Prostate gland (tissue), 2 donors: ENCODE measurements at places on chromosomes 12 and 14.

GRCh38 chr12:132269271-132269968, 60.0 kb downstream of the GALNT9 start:
- no peak for DNase-seq

- no peak for DNase-seq
These were observed 19.0 kb upstream of the NUDT14 start for GRCh38 chr14:105200074-105200473.

GRCh38 chr14:106442857-106443256, 916.5 kb downstream of the TMEM121 start:
- DNase-seq, result no peak

DNA sequence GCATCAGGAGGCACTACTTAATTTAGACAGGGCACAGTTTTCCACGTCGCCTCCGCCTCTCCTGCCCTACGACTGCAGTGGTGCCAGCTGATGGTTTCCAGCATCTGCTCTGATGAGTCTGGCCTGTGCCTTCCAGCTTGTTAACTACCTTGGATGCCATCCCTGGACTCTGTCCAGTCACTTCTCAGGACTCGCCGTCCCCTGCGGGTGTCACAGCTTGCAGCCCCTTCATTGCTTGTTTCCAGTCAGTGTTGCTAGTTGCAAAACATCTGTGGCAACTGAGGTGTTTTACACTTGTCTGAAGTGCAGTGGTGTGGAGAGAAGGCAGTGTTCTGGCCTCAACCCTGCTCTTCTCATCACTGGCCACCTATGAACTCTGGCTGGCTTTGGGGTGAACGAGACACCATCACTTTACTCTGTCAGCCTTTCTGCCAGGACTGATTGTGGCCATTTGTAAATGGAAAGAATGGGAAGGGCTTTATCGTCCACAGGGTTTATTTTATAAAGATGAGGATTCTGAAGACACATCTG, 8.3 kb downstream of the ADGRD1 start:
- no peak for DNase-seq

DNA sequence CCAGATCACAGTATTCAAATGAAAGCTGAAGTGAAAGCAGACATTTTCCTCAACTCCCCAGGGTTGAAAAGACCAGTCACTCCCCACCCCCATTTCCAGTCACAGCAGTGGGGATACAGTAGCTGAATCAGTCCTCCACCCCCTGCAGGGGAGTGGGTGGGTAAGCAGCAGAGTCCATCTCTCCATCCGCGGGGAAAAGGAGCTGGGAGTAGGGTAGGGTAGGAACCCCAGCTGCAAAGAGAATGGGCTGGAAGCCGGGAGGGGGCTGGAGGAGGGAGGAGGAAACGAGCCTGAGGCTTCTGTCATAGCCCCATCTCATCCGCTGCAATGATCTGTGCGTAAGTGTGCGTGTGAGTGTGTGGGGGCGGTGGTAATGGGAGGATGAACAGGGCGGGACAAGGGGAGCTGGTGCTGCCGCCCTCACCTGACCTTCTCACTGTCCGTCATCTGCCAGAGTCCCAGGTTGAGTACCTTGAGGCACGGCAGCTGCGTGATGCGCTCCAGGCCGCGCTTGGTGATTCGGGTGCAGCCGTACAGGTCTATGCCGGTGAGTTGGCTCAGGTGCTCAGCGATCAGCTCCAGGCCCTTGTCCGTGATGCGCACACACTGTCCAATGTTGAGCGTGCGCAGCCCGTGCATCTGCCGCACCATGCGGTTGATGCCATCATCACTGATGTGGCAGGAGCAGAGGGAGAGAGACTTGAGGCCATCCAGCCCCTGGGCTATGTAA, 1.8 kb downstream of the FBXL14 start:
- no peak for DNase-seq

DNA sequence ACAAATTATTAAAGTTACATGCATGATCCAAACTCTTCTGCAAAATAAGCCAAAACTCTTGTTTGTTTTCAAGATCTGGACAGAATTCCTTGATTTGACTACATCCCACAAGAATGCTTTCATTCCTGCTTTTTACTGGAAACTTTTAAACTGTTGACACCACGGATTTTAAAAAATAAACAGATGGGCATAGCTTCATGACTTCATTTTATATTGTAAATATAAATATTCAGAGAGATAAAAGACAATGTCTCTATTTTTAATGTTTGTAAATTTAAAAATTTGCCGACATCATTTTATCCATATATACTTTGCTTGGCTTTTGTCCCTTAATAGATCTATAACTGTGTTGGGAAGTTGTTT, 134.3 kb upstream of the DCN start:
- no peak for DNase-seq

GRCh38 chr12:57717846-57718640, 20.5 kb downstream of the AGAP2 start:
- DNase-seq, result no peak

DNA sequence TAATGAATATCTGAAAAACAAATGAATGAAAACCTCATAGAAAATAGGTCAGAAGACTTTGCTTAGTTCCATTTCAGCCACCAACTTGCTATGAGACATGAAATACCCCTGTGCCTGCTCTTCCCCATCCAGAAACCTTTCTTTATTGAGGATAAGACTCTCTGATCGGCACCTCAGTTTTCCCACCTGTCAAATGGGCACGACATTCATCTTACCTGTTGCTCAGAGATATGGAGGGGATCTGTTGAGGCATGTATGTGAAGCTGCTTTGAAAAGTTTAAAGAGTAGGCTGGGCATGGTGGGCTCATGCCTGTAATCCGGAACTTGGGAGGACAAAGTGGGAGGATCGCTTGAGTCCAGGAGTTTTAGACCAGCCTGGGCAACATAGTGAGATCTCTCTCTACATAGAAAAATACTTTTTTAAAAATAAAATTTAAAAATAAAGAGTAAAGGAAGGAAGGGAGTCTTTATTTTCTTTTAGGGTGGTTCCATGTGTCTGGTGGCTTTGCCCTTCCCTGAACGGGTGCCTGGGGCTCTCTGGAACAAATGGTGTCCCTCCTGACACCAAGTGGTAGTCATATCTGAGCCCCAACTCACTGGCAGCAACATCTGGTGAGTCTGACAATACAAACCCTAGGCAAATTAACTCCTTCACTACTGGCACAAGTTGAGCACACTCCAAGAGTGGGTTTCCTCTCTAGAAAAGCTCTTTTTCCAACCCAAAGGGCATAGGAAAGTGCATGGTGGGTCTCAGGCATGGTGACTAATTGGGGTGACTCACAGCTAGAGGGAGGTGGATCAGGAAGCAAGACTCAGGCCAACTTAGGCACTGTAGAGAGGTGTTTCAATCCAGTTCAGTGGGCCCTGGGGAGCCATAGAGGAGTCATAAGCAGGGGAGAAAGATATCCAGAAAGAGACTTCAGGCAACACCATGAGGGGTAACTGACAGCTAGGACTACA, 42.1 kb downstream of the MAP1LC3B2 start:
- no peak for DNase-seq

DNA sequence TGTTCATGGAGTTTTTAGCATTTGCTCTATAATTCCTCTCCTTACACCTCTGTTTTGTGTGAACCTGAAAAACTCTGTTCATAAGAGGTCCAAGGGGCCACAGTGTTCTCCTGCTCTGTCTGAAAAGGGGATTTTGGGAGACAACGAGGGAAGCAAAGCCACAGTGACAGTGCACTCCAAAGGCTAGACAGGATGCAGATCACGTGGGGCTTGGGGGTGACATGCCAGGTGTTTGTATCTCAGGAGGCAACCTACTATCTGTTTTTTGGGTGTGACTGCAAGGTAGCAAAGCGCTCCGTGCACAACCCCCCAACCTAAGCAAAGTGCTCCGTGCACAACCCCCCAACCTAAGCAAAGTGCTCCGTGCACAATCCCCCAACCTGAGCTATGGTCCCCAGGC, 5.1 kb upstream of the CHD4 start:
- no peak for DNase-seq

- no peak for DNase-seq
These were observed 70.1 kb downstream of the ERGIC2 start for GRCh38 chr12:29310899-29311298.

- no peak for DNase-seq
These were observed 1.8 kb upstream of the CCDC198 start for GRCh38 chr14:57495416-57495815.

GRCh38 chr12:115584156-115584555, 693.3 kb downstream of the MED13L start:
- no peak for DNase-seq

- no peak for DNase-seq
These were observed 189.9 kb downstream of the VRK1 start for GRCh38 chr14:96987086-96987474.

GRCh38 chr12:131370321-131370720, 340.6 kb upstream of the SFSWAP start:
- DNase-seq, result no peak

GRCh38 chr12:52238207-52238840, 5.3 kb downstream of the KRT7 start:
- DNase-seq, result no peak

- peak; percentile 71 for DNase-seq
These were observed 572 bp downstream of the EFS start for GRCh38 chr14:23364164-23365035.

DNA sequence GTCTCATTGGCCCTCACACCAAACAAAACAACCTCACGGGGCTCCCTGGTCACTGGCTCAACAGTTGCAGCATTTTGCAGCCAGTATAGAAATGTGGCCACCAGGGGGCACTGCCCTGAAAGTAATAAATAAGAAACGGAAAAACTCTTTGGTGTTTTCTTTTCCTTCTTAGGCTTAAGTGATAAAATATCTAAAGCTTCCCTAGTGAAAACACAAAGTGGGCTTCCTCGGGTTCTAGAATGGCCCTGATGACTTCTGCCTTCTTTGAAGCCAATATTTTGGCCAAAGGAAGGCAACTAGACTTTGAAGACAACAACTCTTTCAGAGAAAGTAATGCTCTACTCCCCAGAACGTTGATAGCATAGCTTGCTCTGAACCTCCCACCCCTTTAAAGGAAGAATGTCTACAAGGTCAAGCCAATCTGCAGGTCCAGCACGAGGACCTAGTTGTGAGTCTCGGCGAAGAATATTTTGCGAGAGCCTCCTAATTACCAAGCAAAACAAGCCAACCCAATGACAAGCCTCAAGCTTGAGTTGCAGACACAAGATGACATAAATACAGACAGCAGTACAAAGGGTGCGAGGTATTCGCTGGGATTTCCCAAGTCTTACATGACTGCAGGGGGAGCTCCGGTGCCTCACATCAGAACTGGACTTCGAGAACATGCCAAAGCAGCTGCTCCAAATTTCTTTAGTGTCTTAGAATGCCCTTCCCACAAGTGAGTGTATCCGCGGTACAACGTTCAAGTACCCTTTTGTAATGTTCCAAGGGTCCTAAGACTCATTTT, 2.6 kb downstream of the ITPK1 start:
- peak; percentile 78 for DNase-seq

DNA sequence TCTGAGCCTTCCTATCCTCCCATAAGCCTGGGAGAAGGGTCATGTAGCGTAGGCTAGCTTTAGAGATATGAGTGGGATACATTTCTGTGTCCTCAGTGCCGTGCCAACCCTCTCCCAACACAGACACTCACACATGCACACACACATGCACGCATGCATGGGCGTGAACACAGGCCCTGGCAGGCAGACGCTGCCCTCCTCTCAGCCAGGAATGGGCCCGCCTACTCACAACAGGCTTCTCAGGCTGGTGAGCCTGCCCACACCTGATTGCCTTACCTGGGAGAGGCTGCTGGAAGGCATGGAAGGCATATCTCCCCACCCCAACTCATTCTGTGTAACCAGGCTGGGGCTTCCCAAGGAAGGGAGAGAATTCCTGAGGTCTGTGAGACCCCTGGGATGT, 12.8 kb upstream of the ACVR1B start:
- DNase-seq, result no peak

DNA sequence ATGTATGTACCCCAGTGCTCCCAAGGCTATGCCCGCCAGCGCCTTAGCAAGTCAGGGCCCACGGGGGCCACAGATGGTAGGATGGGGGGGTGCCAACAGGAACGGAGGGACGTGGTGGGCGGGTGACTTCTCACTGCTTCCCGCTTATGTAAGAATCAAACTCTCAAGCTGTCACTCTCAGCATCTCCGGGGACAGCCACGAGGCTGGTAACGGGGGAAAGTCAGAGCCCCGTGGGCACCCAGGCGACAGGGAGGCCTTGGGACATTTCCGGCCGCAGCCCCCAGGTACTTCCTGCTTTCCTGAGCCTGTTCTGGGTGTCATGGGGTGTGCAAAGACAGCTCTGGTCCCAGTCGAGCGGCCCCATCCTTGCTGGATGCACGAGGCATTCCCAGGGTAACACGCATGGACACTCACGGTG, 59.3 kb downstream of the TESC start:
- no peak for DNase-seq

DNA sequence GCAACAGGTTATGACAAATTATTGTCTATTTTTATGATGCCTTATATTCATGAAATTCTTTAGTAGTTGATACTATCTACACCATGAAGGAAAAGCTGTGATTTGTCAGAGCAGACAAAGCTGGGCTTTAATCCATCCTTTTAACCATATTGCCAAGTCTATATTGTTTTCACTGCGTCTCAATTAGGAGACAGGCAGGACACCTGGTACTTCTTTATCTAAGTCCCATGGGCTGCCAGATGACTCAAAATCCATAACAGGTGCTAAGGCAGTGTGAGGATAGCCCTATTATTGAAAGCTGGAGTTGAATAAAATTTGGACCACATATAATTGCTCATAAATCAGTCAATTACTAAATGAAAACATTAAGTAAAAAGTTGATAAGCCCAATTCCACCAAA, 22.6 kb downstream of the INSM2 start:
- DNase-seq, result no peak

- DNase-seq, result no peak
These were observed 1.9 kb downstream of the SSH1 start for GRCh38 chr12:108855284-108856169.

DNA sequence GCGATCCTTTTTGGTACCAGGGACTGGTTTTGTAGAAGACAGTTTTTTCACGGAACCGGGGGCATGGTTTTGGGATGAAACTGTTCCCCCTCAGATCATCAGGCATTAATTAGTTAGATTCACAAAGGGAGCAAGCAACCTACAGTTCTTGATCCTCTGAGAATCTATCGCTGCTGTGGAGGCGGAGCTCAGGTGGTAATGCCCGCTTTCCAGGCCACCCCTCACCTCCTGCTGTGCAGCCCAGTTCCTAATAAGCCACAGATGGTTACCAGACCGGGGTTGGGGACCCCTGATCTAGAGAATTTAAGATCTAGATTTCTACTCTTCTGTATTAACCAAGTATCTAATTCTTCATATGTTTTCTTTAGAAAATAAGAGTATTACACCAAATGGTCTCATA, 4.8 kb downstream of the ARHGAP5 start:
- no peak for DNase-seq
